ENCODE measurements at places on chromosomes 16 and 17. TPM values are rescaled to one million over a fixed set of nuclear protein-coding genes. Genes with fewer than 3 reads are reported as not detected.
A peak's percentile ranks its signal among the peaks of the same experiment; 100 is the strongest.

GRCh38 chr16:68993885-68994284 is 111.6 kb upstream of the HAS3 start:
- DNase-seq: no peak

- DNase-seq: no peak
Measured at GRCh38 chr17:76585649-76586593, at the start of gene ST6GALNAC2. ST6GALNAC2 (minus strand) TSS chr17:76585860; CDS start chr17:76585808, 52 bp downstream.

DNA sequence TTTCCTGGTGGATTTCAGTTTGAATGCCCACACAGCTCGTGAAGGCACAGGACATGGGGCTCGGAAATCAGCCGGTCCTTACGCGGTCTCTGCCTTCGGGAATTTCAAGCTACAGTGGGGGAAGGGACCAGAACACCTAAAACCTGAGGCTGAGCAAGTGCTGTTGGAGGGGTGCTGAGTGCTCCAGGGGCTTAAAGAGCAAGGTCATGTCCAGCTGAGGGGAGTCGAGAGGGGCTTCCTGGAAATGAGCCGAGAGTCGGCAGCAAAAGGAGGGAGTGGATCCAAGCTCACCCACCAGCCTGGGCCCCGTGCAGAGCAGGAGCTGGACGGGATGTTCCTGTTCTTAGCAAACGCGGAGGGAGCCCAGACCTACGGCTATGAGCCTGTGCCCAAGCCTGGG is 73.2 kb upstream of the RPL38 start:
- no peak for DNase-seq

DNA sequence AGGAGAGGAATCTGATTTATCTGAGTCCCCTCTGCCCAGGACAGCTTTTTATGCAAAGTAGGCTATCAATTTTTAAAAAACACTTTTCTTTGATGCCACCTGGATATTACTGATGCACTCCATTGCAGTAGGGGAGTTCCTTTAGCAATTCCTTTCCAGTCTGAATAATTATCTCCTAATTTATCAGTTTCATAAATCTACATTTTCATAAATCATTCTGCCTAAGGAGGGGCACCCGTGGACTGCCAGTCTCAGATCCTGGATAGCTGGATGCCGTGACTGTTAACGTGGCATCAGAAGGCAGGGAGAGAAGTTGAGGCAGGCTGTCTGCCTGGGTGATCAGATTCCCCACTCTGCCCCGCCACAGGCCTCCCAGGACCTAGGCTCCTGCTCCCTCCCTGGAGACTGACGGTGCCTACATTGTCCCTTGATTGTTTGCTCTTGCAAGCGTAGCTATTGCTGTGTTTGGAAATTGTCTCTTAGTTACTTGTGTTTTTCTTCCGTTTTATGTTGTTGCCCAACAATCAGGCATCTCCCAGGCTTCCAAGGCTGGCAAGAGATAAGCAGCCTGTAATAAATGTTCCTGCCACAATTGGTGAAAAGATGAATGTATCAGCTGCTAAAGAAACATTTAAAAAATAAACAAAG is 75.2 kb downstream of the KATNIP start:
- DNase-seq: no peak

- DNase-seq: no peak
Measured at GRCh38 chr17:39744075-39744835, 6.5 kb downstream of the GRB7 start.

GRCh38 chr17:29005936-29006511 is at the start of gene SEZ6:
SEZ6 (minus strand) TSS chr17:29006033; CDS start chr17:29005869, 164 bp downstream.
- peak; percentile 70 for DNase-seq

DNA sequence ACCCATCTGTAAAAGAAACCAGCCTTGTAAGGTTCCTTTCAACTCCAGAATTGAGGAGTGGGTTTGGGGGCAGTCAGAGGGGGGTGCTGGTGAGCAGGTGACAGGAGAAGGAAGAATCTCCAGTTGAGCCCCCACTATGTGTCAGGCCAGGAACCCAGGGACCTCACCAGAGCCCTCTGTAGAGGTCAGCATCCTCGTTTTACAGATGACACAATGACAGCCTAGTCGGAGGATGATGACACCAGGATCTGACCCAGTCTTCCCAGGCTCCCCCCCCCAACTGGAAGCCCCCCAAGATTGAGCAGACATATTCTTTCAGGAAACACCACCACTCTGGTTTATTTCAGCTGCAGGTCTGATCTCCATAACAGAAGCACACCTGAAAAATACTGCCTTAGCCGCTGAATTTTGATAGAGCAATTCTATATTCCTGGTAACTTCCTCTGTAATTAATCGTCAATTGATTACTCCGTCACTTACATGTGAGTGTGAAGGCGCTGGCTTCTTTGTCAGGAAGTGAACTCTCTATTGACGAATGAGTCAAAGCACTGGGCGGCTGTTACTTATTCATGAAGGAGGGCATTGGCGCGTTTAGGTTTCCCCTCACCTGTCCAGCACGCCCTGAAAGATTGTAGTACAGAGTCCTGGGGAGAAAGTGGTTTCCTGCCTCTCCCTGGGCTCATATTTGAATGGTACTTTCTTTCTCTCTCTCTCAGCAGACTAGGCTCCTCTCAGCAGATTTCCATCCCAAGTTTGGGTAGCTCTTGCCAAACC is 21.2 kb downstream of the SOCS3 start:
- DNase-seq: no peak

DNA sequence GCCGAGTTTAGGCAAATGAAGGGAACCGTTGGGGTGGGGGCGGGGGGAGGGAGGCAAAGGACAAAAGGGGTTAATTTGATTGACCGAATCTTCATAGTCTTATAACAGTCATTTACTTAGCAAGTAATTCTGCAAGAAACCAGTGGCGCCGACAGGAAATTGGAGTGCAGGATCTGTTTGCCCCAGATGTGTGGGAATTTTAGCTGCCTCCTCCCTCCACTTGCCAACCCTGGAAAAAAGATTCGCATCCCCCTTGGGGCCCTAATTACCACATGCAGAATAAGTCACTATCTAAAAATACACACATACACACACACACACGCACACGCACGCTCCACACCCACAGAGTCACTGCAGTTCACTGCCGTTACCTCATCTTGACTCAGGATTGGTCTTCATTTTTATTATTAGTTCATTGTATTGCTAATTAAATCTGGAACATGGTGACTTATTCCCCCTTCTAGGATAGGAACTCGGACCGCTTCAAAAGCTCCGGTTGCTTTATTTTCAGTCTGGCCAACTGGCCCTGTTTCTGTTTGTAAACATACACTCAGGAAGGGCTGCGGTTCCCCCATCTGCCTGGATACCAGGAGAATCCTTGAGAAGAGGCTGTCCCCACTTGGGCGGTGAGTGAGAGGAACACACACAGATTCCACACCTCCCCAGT is 241.6 kb upstream of the SALL1 start:
- no peak for DNase-seq

DNA sequence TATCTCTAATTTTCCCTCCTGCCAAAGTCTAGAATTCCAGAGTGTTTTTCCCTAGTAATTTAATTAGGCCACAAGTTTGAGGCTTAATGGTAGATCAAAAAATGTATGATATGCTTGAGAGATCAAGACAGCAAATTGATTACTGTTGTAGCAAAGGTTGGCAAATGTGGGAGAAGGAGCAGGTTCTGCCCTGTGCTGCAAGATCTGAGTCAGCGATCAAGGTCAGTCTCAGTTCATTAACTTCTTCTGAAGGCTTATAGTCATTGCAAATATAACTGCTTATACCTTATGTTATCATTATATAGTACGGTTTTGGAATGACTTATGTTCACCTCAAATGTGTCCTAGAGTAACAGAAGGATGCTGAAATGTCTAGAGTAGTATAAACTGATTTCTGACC is 231.1 kb upstream of the TBX2 start:
- DNase-seq: no peak

DNA sequence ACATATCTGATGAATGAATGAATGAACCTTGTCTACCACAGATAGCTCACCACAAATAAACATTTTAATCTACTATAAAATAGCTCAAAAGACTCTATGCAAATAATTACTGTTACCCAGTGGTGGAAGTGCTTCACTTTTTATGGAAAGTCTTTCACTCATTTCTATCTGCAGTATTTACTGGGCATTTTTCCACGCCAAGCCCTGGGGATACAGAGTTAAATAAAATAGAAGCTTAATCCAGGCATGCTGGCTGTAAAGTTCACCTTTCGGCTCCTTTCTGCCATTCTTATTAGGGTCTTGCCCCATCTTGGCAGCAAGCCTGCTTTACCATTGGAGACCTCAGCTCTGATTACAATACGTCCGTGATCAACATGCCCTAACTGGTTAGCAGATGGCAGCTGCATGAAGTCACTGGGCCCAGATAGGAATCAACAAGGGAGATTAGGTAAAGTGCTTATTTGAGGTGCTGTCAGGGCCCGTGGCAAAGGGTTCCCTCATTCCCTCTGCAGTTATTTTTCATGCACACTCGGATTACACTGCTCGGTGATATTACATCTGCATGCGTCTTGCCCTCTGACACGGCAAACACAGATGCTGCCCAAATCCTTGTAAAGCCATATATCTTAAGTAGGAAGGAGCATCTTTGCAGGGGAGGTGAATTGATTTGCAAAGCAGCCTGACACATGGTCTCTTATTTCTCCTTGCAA is 648.9 kb downstream of the WWOX start:
- DNase-seq: no peak

Gene PSMD11
- polyA plus RNA-seq: 110 TPM

Gene MYOCD
- 5.8 TPM for polyA plus RNA-seq
